ENCODE measurements at places on chromosomes 7 and 10. TPM values are rescaled to one million over a fixed set of nuclear protein-coding genes. Genes with fewer than 3 reads are reported as not detected.

Gene GIMAP7
- total RNA-seq, result 20.4 TPM

Gene ACTR3C
- total RNA-seq, result 0.07 TPM

Gene GSAP
- total RNA-seq, result 1.7 TPM

Gene RAMP3
- total RNA-seq, result 7.0 TPM

Gene MYL10
- not detected for total RNA-seq

Gene SPDYE5
- not detected for total RNA-seq

Gene ZYX
- 257 TPM for total RNA-seq

Gene PRPS1L1
- not detected for total RNA-seq

Gene SCIN
- 0.13 TPM for total RNA-seq

Gene PLXNA4
- total RNA-seq, result 2.2 TPM

Gene DPYSL4
- total RNA-seq, result 8.2 TPM
